ENCODE measurements at places on chromosomes 13 and 19.

- DNase-seq: no peak
Measured at GRCh38 chr13:44678197-44678596, 102.1 kb upstream of the TSC22D1 start.

DNA sequence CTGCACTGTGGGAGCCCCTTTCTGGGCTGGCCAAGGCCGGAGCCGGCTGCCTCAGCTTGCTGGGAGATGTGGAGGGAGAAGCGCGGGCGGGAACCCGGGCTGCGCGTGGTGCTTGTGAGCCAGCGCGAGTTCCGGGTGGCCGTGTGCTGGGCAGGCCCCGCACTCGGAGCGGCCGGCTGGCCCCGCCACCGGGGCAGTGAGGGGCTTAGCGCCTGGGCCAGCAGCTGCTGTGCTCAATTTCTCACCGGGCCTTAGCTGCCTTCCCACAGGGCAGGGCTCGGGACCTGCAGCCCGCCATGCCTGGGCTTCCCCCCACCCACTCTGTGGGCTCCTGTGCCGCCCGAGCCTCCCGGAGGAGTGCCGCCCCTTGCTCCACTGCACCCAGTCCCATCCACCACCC lies 669.1 kb downstream of the PCDH9 start:
- no peak for DNase-seq

GRCh38 chr13:50513300-50513877 lies 330.1 kb downstream of the DLEU7 start:
- DNase-seq: no peak

- DNase-seq: no peak
Measured at GRCh38 chr13:22505489-22505888, 675.3 kb upstream of the SGCG start.

DNA sequence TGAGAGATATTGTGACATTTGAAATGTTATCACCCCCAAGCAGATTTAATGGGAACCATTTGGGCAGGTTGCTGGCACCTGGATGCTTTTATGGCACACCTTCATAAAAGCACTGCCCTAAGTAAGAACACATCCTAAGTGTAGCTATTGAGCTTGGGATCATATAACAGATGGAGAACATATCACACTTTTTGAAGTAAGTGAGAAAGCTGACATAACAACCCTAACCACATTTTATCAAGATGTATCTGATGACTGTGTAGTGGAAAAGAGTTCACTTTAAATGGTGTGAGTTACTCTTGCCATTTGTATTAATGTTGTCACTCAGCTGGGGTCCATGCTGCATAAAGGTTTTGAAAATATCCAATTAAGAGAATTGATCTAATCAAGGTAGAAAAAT lies 287.9 kb downstream of the DCLK1 start:
- DNase-seq: no peak

DNA sequence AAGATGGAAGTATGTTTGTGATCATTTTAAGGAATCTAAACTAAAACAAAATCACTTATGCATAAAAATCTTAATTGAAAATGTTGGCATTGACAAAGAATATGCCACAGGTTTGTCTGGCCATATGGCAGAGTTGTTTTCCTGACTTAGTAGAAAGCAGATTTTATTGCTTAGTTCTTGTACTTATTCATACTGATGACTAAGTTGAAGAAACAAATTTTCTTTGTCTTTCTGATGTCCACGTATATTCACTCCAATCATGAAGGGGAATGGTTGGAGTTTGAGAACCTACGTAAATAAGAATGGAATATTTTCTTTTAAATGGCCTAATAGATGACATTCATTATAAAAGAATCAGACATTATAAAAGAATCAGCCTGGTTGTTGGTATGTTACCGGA lies 8.0 kb upstream of the GPC6 start:
- no peak for DNase-seq

- DNase-seq: no peak
Measured at GRCh38 chr13:62375653-62376052, 960.0 kb upstream of the PCDH20 start.

DNA sequence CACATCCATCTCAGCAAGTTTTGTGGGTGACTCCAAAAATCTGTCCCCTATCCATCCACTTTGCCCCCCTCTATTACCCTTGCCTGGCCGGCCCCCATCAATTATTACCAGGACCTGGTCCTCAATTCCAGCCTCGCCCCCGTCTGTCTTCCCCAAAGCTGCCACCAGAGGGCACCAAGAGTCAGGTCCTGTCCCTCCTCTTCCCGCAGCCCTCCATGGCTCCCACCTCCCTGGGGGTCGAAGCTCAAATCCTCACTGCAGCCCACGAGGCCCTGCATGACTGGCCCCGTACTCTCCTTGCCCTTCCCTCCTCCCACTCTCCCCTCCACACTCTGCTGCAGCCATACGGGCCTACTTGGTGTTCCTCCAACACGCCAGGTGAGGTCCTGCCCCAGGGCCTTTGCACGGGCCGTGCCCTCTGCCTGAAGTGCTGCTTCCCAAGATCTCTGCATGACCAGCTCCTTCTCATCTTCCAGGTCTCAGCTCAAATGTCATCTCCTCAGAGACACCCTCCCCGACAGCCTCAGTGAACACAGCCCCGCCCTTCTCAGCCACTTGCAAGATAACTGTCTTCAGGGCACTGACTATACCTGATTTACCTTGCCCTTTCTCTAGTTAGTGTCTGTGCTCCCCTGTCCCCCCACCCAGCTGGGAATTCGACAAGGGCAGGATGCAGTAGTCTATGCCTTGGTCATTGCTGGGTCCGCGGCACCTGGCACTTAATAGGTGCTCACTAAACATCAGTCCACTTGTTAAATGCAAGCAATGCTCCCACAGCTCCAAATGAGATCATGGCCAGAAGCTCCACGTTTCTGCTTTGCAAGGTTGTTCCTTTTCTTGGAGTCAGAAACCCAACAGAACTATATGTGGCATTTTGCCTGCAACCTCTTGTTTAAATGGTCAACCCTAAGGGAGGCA lies 16.8 kb upstream of the SEMA6B start:
- no peak for DNase-seq

DNA sequence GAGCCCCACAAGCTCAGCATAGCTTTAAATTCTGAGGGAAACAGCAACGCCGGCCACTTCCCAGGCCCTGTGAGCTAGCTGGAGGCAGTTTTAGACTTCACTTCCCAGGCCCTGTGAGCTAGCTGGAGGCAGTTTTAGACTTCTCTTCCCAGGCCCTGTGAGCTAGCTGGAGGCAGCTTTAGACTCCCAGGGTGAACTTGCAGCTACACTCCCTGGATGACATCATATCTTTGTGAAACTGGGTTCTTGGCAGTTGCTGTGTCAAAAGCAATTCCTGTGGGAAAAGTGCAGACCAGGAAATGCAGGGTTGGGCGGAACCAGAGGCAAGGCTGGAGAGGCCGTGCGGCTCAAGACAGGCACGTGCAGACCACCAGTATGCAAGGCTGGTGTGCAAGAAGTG lies 12.7 kb downstream of the SOX1 start:
- no peak for DNase-seq

GRCh38 chr19:6358003-6358402 lies 3.3 kb upstream of the CLPP start:
- DNase-seq: no peak

DNA sequence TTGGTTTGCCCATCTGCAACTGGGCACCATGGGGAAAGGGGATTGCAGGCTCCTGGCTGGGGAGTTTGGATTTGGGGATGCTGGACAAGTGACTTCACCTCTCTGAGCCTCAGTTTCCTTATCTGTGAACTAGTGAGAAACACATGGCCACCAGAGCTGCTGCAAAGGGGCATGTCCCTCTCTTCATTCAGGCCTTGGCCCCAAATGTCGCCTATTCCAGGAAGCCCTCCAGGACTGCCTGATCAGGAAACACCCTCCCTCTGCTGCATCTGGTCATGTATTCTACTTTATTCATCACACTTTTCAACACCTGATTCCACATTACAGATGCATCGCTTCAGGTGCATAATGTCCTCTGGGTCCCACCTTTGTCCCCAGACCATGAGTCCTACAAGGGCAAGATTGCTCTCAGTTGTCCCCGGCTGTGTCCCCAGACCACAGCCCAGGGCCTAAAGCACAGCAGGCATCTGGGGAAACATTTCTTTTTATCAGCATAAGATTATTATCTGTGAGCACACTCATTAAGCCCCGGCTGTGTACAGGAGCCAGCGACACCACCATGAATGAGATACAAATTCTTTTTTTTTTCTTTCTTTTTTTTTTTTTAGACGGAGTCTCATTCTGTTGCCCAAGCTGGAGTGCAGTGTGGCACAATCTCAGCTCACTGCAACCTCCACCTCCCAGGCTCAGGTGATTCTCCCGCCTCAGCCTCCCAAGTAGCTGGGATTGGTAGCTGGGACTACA lies 37.5 kb downstream of the ARRDC2 start:
- no peak for DNase-seq

- no peak for DNase-seq
Measured at GRCh38 chr13:61024046-61024445, 391.6 kb downstream of the PCDH20 start.

GRCh38 chr13:97284558-97284957 lies 62.4 kb downstream of the MBNL2 start:
- no peak for DNase-seq

GRCh38 chr13:64327505-64328194 lies 2902.5 kb downstream of the PCDH9 start:
- DNase-seq: no peak

DNA sequence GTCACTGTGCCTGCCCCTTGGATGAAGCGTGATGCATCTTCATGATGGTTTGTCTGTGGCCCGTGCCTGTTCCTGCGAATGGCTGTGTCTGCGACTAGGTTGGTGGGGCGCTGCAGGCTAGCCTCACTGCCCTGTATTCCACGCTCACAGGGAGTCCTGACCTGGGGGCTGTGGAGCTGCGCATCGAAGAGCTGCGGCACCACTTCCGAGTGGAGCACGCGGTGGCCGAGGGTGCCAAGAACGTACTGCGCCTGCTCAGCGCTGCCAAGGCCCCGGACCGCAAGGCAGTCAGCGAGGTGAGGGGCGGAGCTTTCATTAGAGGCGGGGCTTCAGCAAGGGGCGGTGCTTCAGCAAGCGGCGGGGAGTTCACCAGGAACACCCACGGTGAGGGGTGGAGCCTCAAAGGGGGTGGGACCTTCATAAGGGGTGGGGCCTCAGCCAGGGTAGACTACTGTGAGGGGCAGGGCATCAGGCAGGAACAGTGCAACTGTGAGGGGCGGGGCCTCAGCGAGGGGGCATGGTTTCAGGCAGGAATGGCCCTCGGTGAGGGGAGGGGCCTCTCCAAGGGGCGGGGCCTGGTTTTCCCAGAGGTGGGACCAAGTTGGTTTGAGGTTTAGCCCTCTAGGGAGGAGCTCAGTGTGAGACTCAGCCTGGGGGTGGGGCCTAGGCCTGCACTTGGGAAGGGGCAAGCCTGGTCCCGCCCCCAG lies 17.2 kb downstream of the PKN1 start:
- DNase-seq: peak; percentile 28

GRCh38 chr19:34041925-34042521 lies 130.3 kb upstream of the LSM14A start:
- peak; percentile 39 for DNase-seq

- DNase-seq: no peak
Measured at GRCh38 chr13:74442751-74443150, 308.5 kb upstream of the KLF12 start.

GRCh38 chr13:73337532-73337931 lies 278.7 kb downstream of the KLF5 start:
- no peak for DNase-seq

DNA sequence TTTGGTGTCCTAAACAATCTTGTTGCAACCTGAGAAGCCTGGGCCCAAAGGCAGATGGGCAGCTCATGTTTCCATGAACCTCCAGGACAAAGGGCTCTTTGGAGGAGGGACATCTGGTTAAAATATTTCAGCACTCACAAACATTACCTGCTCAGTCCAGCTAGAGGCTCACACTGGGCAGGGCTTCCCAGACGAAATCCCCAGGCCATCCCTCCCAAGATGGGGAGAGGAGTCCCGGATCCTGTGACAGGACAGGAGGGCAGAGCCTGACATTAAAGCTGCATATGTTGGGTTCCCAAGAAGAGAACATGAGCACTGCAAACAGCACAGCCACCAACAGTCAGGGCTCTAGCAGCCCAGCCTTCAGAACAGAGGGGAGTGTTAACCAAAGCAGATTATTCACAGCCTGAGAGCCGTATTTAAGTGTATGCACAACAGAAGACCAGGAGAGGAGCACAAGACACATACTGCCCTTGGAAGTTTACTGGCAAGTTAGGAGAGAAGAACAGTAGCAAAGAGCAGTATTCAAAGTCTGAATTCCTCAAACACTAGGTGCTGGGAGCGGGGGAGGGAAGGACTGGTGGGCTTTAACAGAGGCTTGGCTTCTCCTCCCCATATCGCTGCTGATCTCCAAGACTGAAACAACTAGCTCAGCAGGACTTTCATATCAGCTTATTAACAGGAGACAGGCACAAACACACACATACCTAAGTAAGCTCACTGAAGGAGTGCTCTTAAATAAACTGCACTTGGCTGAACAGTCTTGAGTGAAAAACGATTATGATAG lies 12.3 kb downstream of the ATP7B start:
- no peak for DNase-seq

- DNase-seq: no peak
Measured at GRCh38 chr13:114212158-114212495, 22.6 kb upstream of the CDC16 start.

DNA sequence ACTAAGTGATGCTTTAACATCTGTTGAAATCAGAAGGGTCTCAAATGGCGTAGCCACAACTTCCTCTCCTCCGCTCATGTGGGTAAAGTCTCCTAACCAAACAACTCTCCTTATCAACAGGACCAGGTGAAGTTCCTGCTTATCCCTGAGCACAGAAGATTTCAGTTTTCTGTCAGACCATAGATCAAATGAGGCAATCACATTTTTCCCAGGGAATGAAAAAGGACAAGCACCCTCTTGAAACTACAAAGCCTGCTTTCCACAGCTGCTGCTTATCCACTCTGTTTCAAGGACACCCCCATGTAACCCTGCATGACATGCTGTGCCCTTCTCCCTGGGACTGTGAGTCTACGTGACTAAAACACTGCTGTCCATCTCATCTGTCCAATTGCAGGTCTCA lies 788.3 kb upstream of the SLITRK5 start:
- no peak for DNase-seq

GRCh38 chr19:30395283-30395682 lies 23.1 kb downstream of the ZNF536 start:
- DNase-seq: no peak

GRCh38 chr13:107367258-107367657 lies 799.3 kb upstream of the ARGLU1 start:
- no peak for DNase-seq

GRCh38 chr19:40674291-40674690 lies 16.2 kb downstream of the NUMBL start:
- DNase-seq: no peak

DNA sequence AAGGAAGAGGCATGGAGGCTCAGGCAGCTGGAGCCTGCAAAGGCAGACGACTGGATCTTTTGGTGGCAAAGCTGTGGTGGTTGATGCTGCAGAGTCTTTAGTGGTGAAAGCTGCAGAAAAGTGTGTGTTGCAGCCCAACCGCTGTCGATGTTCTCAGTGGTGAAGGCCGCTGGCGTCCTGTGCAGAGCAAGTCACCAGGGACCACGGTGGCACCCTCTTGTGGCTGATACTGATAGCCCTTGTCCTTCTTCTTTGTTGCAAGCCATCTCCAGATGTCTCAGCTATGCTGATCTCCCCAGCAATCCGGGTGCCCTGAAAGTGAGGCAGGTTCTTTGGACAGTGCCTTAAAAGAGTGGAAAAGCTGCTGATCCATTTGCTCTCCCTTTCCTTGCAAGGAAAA lies 610.9 kb upstream of the PCDH9 start:
- DNase-seq: no peak

- no peak for DNase-seq
Measured at GRCh38 chr13:76016799-76017400, 380.8 kb downstream of the LMO7 start.

Data from left hindlimb (tissue), 1 donor.